ENCODE measurements at places on chromosomes 7 and 10.

GRCh38 chr10:63716016-63716580 is 194.9 kb downstream of the REEP3 start:
- DNase-seq: no peak

- no peak for DNase-seq
Observed at GRCh38 chr7:129368389-129368986, 65.7 kb upstream of the STRIP2 start.

DNA sequence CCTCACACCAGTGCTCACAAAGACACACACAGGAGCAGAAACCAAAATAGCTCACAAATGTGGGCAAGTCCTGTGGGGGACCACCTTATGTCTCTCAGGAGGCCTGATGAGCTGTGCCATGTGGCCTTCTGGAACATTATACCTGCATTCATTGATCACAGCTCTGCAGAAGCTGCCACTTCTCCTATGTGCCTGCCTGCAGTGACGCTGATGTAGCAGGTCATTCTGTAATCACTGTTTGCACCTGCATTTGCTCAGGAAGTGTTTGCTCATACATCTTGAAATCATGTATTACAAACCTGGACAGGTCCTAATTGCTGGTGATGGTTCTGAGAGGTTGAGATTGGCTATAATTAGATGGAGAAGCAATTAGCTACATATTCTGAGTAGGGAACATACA is 310.2 kb downstream of the AUTS2 start:
- no peak for DNase-seq

DNA sequence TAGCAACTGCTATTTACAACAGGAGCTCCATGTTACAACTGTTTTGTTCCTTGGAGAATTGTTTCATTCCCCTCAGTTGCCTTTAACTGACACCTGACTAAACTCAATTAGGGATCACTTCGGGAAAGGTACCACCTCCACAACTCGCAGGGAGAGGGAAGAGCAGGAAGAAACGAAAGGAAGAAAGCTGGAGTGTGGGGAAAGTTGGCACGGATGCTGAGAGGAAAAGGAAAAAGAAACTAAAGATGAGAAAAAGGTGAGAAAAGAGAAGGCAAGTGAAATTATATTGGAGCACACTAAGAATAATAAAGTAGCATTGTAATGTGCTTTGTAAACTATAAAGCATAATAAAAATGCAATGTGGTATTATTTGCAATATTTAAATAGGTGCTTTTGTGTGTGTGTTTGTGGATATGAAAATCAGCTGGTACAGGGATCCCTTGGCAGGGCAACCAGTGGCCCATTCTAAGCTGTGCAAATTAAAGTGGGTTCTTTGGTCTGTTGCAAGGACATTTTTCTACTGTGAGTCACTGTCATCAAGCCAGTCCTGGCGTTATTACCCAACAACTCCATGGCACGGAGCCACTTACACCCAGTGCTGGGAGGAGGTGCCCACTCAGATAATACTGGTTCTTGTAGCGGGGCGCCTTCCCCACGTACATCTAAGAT is 45.9 kb downstream of the HIPK2 start:
- DNase-seq: peak; percentile 16

DNA sequence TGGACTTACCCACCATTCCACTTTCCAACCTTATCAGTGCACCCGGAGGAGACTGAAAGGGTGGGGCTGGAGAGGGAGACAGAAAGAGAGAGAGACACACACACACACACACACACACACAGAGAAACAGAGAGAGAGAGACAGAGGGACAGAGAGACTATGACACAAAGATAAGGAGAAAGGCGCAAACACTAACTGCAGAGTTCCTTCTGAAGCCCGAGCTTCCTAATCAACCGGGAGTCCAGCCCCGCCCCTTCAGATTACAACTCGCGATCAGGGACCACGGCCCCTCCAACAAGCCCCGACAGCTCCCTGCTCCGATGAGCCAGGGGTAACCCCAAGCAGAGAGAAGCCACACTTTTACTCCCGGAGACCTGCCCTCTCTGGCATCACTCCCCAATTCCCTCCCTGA is 499 bp downstream of the GAL3ST4 start:
- no peak for DNase-seq

DNA sequence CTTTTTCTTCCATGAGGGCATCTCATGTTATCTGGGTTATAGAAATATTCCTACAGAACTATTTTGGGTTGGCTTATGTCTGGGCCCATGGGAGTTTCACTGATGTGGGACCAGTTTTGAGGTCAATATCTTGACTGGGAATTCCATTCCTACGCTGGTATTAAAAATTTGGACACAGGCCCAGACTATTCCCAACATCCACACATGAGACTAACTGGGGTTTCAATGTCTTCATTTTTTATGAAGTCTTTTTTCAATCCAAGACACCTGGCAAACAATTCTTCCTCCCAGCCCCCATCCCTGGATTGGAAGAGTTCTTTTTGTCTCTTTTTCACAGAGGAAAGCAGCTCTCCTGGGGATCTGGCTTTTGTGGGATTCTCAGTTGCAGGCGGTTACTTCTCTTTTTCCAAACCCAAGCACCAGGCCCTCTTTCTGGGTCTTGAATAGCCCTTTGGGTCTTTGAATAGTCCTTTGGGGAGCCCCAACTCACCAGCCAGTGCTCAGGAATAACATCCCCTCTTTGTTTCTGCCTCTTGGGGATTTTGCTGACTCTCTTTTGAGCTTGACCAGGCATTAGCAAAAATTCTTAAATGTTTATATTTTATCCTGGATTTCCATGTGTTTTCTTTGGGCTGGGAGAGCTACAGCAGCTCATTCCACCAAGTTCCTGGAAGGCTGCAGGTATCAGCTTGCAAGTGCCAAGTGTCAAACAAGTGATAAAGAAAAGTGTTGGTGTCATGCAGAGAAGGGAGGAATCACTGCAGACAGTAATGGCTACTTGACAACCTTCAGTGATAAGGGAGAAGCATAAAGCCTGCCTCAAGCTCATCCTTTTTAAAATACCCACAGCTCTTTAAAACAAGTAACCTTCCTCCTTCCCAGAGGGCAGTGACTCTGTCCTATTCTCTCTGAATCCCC is 234.3 kb downstream of the ADAM12 start:
- DNase-seq: no peak
